ENCODE measurements at places on chromosomes 2 and 18. TPM values are rescaled to one million over a fixed set of nuclear protein-coding genes. Genes with fewer than 3 reads are reported as not detected.

ACMSD gene
- not detected for total RNA-seq

EGR4 gene
- total RNA-seq, result not detected

OSGEPL1 gene
- total RNA-seq, result 10.2 TPM

TMEM87B gene
- total RNA-seq, result 25.5 TPM

EPHA4 gene
- 0.72 TPM for total RNA-seq

NPC1 gene
- total RNA-seq, result 34.3 TPM

IL18RAP gene
- total RNA-seq, result under 0.01 TPM

TTL gene
- 27.8 TPM for total RNA-seq

GPAT2 gene
- 8.5 TPM for total RNA-seq

TCF23 gene
- under 0.01 TPM for total RNA-seq

CCBE1 gene
- 30.1 TPM for total RNA-seq

CLEC4F gene
- not detected for total RNA-seq

HRH4 gene
- not detected for total RNA-seq

DSC2 gene
- 1.1 TPM for total RNA-seq

SERPINB10 gene
- total RNA-seq, result not detected

C2orf92 gene
- not detected for total RNA-seq

TMEM247 gene
- not detected for total RNA-seq

IL1RL1 gene
- total RNA-seq, result 25.8 TPM

KCNG3 gene
- not detected for total RNA-seq
